CD4-positive, alpha-beta T cell treated with Interleukin-10 for 1 hour (primary cell): ENCODE measurements at places on chromosomes 5 and 9.
A peak's percentile ranks its signal among the peaks of the same experiment; 100 is the strongest.

DNA sequence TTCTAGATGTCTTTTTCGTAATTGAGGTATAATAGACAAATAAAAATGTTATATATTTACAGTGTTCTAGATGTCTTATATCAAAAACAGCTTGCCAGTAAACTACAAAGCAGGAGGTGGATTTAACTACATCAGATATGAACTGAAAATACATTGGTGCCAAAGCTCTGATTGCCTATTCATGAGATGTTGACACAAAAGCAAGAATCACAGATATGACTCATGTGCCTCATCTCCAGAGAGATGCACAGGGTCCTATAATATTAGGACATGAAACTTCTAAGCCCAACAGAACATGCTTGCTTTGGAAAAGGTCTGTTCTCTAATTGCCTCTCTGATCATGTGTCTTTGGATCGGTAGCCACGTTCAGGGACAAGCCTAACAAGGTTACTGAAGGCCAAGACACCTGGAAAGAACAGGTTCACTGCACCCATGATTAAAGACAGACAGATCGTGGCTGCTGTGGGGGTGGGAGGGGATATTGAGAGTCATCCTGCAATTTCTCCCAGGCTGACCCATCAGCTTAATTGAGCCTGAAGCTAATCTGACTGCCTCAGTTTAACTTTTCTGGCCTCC is 16.8 kb downstream of the ABCA1 start:
- DNase-seq = no peak

DNA sequence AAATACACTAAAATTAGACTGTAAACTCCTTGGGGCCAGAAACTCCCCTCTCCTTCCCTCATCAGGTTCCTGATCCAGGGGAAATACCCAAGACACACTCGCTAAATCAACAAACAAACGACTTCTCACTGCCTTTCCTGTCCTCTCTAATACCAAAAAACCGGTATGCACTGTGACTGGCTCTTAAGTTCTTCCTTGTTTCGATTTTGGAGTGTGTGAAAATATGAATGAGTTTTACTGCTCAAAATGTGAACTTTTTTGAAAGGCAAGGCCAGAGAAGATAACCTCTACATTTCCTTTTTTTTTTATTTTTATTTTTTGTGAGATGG is 81.1 kb upstream of the EPB41L4B start:
- no peak for DNase-seq

DNA sequence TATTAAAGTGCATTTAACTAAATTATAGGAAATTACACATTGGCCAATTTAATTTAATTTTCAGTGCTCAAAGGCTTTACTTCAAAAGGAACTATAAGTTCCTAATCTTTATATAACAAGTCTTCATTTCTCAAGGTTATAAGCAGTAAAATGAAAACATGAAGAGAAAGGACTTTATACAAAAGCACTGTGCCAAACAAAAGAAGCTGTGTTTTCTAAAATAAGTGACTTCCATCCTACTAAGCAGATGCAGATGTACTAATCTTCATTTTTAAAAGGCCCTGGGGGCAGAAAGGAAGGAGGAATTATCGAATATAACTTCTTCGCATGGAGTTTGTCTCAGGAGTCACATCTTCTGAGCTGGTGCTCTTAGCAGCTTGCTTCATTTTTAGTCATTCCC is 81.4 kb downstream of the SHC3 start:
- DNase-seq = no peak

GRCh38 chr9:87236546-87236945 is 261.1 kb upstream of the DAPK1 start:
- DNase-seq = no peak

- DNase-seq = no peak
These were observed 14.4 kb downstream of the CPLX2 start for GRCh38 chr5:175885813-175886212.

DNA sequence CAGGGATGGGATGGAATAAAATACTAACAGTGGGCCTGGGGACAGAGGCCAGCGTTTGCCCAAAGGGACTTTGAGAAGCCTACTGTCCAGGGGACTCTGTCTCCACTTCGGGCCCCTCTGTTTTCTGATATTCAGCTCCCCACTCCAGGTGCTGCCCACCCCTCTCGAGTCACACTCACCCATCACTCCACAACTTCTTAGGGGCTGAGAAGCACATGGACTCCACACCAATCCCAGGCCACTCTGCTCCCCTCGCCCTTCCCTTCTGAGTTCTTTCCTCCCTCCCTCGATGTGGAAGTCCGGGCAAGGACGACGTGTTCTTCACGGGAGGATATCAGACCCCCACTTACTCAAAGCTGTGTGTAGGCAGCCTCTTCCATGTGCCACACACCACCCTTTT is 124.5 kb downstream of the BARX1 start:
- no peak for DNase-seq

- no peak for DNase-seq
These were observed 14.7 kb upstream of the FAM120A start for GRCh38 chr9:93436655-93437407.

- DNase-seq = no peak
These were observed 480.9 kb upstream of the CD180 start for GRCh38 chr5:67677422-67677970.

DNA sequence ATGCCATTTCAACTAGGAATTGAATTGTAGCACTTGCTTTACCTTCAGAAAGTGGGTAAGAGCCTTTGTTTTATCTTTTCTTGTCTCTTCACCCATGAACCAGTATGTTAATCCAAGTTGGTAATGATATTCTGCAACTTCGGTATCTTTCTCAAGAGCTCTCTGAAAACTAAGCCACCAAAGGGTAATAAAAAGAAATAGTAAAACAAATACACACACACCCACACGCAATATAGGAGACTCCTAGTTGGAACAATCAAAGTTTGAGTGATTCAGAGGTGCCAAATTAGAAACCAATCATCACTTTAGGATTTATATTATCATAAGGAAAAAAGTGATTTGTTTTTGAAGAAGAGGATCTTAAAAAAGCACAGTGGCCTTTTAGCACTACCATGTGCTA is 30.4 kb downstream of the SKIC3 start:
- no peak for DNase-seq

- DNase-seq = no peak
These were observed 2.9 kb downstream of the ZFAND5 start for GRCh38 chr9:72362118-72362531.

GRCh38 chr5:119274030-119274766 is 81.6 kb upstream of the TNFAIP8 start:
- DNase-seq = no peak

DNA sequence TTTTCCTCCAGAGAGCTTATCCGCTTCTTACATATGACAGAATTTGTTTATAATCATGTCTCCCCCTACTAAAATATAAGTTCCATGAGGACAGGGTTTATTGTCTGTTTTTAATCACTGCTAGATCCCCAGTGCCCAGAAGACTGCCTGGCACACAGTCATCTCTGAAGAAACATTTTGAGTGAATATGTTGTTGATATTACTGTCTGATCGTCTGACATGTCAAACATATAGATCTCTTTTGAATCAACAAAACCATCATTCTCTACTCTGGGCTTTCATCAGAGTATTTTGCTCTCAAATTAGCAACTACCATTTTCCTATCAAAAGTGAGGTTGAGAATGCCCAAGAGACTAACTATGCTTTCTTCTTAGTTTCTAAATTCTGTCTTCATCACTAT is 67.3 kb upstream of the SHISAL2B start:
- DNase-seq = no peak

DNA sequence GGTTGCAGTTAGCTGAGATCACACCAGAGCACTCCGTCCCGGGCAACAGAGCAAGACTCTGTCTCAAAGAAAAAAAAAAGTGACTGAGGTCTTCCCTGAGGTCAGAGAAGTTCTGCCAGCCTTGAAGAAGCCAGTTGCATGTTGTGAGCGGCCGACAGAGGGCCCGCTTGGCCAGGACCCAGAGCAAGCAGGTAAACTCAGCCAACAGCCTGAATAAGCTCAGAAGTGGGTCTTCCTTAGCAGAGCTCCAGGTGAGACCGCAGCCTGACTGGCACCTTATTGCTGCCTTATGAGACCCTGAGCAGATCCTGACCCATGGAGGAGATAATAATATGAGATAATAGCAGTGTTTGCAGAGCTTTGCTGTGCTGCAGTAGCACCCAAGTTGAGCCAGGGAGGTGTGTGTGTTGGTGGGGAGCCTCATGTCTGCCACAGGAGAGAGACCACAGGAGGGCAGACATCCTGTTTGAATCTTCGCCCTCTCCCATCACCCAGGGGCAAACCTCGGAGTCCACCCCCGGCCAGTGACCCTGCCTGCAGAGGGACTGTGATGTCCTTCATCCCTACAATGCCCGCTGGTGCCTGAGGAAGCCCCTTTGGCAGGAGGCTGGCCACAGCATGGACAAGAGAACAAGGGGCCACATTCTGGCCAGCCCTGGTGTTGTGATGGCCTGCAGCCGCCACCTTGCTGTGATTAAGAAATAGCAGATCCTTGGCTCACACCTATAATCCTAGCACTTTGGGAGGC is 10.8 kb upstream of the BARX1 start:
- no peak for DNase-seq

GRCh38 chr5:143400541-143401226 is 2.8 kb downstream of the NR3C1 start:
- DNase-seq = no peak

DNA sequence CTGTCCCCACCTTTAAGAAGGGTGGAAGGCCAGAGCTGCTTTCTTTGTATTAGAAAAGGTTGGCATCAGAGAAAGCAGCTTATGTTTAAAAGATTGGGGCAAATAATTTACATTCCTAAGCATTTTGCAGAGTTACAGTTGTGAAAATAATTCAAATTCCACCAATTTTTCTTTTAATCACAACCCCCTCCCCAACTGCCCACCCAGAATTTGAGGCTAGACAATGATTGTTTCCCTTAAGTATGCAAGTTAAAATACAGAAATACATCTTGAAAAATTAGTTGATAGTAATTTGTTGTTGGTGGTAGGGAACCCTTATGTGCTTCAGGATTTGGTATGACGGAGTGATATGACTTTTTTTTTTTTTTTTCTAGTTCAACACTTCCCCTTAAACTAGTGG is 133.0 kb downstream of the ZSWIM6 start:
- DNase-seq = no peak

- DNase-seq = no peak
These were observed 1.3 kb downstream of the NAA35 start for GRCh38 chr9:85941966-85942912.

GRCh38 chr5:79236362-79236969 is 535 bp downstream of the JMY start:
- DNase-seq = no peak

DNA sequence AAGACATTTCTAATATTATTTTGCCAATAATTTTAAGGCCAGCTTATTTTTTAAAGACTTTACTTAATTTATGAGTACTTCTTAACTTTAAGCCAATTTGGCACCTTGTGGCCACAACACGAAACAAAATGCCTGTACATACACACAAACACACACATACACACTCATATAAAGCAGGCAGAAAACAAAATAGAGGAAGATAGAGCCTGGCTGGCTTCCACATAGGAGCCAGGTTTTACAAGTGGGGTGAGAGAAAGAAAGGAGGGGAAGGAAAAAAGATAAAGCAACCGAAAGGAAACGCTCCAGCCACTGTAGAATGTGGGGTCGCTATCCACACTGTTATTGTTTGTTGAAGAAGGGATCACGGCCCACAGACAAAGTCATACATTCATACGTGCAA is 10.4 kb downstream of the GMCL2 start:
- no peak for DNase-seq

DNA sequence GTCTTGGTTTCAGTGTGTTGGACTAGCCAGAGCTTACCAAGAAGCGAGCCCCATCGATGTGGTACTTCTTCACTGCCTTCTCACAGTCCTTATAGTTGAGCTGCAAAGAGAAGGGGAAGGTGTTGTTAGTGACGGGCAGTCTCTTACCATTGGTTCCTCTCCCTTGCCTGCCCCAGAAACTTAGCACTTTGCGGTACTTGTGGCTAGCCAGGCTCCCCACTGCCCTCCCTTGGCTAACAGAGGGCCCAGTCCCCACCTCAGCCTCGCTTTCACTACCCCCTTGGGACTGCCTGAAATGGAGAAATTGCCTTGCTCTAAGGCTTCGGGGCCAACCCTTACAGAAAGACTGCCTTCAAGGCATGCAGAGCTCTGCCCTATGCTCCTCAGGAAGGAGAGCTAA is 4.3 kb downstream of the LCP2 start:
- DNase-seq = peak; percentile 79

- no peak for DNase-seq
These were observed 6.2 kb downstream of the NKD2 start for GRCh38 chr5:1014781-1015221.
